ENCODE measurements at places on chromosomes 2 and 18.

- DNase-seq, result no peak
These were observed 6.4 kb upstream of the SFTPB start for GRCh38 chr2:85674417-85674816.

- peak; percentile 57 for DNase-seq
These were observed 502 bp downstream of the MERTK start for GRCh38 chr2:111898703-111899514.

DNA sequence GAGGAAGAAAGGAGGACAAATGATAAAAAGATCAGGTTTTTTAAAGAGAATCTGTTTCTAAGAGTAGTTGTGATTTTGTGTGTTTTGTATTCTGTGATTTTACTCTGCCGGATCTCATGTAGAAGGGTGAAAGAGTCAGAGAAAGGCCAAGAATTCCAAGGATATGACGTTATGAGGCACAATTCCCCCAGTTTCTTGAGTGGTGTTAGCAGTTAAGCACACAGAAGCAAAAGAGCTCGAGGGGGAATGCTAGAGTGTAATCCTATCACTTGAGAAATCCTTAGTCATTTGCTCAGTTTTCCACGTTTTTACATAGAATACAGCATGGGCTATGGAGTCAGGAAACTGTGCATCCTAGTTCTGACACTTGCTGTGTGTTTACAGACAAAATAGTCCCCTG is 34.8 kb downstream of the METTL4 start:
- DNase-seq, result no peak

GRCh38 chr2:10655499-10656225 is 34.1 kb downstream of the NOL10 start:
- DNase-seq, result no peak

DNA sequence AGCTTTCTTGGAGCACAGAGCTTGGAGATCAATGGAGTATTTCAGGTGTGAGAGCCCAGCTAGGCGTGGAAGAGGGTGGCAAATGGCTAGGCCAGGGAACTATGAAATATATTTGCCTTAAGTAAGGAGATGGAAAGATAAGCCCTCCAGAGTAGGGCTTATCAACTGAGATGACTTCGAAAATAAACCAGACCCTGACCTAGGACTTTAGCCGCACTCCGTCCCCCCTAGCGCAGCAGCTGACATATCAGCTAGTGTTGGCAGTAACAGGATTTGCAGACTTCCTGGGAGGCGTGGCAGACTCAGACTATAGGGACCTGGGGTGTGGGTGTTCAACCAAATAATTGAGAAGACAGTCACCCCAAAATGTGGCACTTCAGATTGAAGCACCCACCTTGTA is 127.7 kb upstream of the EPAS1 start:
- no peak for DNase-seq

GRCh38 chr2:32135409-32135808 is 30.3 kb upstream of the SLC30A6 start:
- peak; percentile 28 for DNase-seq

DNA sequence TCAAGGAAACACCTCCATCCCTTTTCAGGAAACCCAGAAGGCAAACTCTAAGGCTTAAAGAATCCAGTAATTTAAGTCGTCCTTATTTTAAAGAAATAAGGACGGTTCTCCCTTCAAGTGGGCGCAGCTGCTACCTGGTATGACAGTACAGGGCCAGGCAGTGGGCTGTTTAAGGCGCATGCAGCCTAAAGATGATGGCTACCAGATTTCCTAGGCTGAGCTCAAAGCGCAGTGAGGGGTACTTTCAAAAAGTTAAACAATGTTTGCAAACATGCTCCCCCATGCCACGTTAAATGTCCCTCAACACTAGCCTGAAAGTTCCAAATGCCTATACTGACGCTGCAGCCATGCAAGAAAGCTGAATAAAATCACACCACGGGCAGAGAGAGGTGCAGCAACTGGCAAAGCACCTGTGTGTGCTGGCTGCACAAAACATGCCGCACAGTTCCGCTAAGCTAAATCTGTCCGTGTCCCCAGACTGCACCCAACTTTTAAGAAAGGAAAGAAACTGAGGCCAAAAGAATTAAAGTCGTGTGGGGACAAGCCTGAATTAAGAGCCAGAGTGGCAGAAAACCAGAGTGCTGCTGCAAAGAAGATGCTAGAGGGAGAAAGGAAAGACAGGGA is 583 bp downstream of the HIBCH start:
- no peak for DNase-seq

DNA sequence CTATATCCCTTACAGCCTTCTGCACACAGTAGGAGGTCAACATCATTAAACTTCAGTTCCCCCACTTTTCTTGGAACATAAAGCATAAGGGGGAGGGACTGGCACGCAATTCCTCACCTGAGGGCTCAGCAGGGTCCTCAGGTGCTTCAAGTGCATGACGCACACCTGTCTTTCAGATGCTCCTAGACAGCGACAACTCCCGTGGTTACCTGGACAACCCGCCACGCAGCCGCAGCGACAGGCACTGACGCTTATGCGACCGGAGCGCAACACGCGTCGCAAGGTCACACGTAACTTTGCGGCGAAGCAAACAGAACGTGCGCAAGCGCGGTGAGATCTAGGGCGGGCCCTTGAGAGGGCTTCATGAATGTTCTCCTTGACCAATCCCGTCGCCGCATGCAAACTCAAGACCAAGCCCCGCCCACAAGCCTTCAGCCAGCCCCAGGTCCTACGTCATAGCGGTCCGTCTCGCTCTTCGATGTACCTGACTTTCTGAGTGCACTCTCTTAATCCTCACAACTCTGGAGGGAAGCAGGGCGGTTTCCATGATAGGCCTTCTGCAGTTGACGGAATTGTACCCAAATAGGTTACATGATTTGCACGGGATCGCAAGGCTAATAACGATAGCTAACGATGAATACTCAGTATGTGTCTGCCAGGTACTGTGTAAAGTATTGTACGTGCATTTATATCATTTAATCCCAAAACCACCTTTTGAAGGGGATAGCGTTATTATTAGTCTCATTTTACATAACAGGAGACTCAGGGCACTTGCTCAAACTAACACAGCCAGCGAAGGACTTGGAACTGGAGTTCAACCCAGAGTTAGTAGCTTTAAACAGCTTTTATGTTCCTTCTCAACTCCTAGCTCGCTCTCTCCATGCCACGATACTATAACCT is at the start of gene IFT172:
TSS of gene IFT172 (minus strand) at position 246 of the 900 bp plus-strand sequence. CDS start at position 156, 90 bp downstream.
- DNase-seq, result peak; percentile 100

GRCh38 chr2:208584378-208584985 is 177.9 kb downstream of the PTH2R start:
- DNase-seq, result no peak

DNA sequence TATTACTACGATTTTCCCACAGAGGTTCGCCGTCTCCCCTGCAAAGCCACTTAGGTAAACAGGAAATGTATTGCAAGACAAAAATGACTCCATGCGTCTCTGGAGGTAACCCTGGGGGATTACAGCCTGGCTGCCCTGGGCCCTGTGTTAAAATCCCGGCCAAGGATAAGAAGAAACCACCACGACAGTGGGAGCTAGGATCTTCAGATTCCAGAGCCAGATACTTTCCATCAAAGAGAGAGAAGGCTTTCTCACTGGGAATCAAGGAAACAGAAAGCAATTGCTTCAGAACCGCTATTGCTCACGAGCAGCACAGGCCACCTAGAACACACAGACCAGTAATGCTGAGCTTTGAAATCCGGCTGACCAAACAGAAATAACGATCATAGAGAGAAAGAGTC is 97.9 kb upstream of the ZNF516 start:
- no peak for DNase-seq

DNA sequence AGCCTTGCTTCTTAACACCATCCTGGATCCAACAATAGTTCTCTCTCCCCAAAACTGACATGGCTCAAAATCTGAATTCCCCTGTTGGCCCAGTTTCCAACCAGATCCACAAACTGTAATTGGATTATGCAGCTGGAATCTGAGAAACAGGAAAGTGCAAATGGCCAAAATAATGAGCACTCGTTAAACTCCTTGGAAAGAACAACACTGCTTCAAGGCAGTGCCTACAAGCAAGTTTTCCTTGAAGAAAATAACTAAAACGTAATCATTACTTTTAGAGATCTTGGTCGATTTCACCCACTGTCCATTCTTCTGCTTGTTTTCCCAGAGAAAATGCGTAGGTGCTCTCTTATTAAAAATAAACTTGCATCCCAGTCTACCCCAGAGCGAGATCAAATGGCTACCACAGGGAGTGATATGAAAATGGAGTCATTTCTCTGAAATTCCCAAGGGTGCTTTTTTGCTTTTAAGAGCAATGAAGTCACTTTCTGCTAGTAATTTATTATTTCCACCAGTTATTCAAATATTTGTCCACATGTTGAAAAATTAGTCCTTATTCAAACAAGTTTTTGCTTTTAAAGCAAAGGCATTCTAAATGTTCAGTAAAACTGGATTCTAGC is 264.2 kb downstream of the C1D start:
- no peak for DNase-seq

DNA sequence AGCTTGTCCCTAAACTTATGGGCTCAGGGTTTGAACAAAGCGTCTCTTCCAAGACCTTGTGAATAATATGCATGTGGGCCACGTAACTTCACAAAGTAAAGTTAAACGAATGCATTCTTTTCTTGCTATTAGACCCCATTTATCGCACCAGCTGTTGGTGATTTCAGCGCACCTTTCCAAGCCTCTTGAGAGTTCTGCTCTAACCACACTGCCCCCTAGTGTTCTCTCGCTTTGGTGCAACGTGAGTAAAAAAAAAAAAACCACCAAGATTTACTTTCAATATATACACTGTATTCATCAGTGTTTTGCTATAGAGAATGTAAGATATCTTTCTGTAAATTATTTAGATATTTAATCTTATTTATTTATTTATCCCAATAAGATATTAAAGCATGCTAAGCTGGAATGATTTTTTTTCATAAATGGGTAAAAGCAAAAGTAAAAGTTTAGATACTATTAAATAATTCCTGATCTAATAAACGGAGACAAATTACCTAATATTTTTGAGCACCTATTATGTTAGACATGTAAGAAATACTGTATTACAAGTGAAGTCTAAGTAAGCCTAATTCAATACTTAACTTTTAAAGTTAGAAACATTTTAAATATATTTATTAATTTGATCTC is 459.5 kb downstream of the DLGAP1 start:
- peak; percentile 74 for DNase-seq

GRCh38 chr2:173667415-173667814 is 297.8 kb downstream of the SP3 start:
- peak; percentile 58 for DNase-seq

- DNase-seq, result no peak
These were observed 267.4 kb upstream of the NRXN1 start for GRCh38 chr2:51299370-51299769.

- DNase-seq, result no peak
These were observed 44.5 kb upstream of the SEMA4C start for GRCh38 chr2:96914332-96914731.

DNA sequence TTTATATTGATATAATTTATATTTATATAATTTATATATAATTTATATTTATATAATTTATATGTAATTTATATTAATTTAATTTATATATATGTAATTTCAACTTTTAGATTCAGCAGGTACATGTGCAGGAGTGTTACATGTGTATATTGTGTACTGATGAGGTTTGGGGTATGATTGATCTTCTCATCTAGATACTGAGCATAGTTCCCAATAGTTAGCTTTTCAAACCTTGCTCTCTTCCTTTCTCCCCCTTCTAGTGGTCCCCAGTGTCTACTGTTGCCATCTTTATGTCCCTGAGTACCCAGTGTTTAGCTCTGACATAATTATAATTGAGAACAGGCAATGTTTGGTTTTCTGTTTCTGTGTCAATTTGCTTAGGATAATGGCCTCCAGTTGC is 1335.3 kb upstream of the CDH2 start:
- DNase-seq, result no peak

DNA sequence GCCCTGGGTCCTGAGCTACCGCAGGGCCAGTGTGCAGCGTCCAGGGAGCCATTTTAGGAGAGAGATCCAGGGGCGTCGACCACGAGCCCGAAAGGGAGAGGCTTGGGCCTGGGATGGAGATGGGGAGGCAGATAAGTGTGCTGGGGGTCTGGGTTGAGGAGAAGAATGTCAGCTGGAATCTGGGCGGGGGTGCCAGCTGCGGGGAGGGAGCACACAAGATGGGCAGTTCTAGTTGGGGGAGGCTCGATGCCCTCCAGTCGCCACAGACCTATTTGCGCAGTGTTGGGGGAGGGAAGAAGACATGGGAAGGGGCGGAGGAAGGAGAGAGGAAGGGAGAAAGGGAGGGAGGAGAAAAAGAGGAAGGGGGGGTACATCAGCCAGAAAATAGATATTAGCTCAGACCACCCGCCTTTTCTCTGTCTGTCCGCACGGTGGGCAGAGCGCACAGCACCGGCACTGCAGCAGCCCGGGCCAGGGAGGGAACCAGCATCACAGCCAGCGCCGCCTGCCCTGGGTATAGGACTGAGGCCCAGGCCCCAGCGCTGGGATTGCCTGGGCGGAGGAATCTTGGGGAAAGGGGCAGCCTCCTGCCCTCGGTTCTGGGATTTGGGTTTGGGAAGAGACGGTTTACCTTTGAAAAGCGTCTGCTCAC is 1.9 kb upstream of the HOXD11 start:
- DNase-seq, result no peak

- DNase-seq, result no peak
These were observed 4.3 kb upstream of the ADI1 start for GRCh38 chr2:3523551-3524041.

- no peak for DNase-seq
These were observed 32.6 kb upstream of the GPR39 start for GRCh38 chr2:132383956-132384355.

GRCh38 chr18:79890674-79891073 is 60.8 kb downstream of the SLC66A2 start:
- DNase-seq, result no peak

GRCh38 chr2:240997141-240997855 is 1.1 kb upstream of the SNED1 start:
- DNase-seq, result peak; percentile 4

DNA sequence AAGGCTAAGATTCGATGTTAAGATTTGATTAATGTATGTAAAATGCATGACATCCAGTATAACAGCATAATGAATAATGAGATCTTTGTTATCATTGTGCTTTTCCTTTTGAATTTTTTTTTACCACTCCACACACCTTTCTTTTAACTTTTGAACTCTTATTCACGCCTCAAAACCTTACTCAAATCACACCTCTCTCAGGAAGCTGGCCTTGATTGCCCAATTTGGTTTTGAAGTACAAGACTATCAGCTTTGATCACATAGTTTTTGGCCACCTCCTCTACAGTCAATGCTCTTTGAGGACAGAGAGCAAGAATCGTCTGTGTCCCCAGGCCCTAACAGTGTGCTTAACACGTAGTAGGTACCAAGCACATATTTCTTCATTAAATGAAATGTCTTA is 29.9 kb upstream of the SLC9A2 start:
- DNase-seq, result no peak

- no peak for DNase-seq
These were observed 84.9 kb downstream of the DGKD start for GRCh38 chr2:233439191-233439590.

- no peak for DNase-seq
These were observed 81.1 kb downstream of the ACVR2A start for GRCh38 chr2:147925886-147926285.

DNA sequence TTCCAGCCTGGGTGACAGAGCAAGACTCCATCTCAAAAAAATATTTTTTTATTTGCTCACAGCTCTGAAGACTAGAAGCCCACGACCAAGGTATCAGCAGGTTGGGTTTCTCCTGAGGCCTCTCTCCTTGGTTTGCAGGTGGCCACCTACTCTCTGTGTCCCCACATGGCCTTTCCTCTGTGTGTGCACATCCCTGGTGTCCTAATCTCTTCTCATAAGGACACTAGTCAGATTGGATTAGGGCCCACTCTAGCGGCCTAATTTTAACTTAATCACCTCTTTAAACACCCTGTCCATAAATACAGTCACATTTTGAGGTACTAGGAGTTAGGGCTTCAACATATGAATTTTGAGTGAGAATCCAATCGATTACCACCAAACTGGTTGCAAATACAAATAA is 2.0 kb upstream of the RAB3GAP1 start:
- DNase-seq, result no peak
